ENCODE measurements at places on chromosomes 5 and 9. TPM values are rescaled to one million over a fixed set of nuclear protein-coding genes. Genes with fewer than 3 reads are reported as not detected.

GRCh38 chr5:67299231-67299735, 102.7 kb upstream of the CD180 start:
- ATAC-seq, result no peak

GRCh38 chr5:142737179-142737578, 33.0 kb upstream of the ARHGAP26 start:
- ATAC-seq, result no peak

NEUROG1 gene
- total RNA-seq, result 3.2 TPM

CD14 gene
- 5.2 TPM for total RNA-seq

DNA sequence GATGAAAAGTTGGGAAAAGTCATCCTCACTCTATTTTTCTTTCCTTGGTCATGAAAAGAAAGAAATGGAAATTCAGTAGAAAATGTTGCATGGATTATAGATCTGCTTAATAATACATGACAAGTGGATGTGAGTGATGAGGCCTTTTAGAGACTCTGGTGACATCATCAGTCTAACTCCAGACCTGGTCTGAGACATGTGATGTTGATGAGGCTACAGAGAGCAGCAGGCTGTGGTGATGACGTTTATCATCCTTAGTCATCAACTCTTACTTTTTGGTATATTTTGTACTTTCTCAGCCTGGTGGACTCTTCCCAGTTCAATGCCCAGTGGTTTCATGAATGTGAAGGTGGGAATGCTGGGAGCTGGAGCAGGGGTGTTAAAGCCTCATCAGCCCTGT, 116.4 kb downstream of the TTLL11 start:
- peak; percentile 99 for ATAC-seq

DNA sequence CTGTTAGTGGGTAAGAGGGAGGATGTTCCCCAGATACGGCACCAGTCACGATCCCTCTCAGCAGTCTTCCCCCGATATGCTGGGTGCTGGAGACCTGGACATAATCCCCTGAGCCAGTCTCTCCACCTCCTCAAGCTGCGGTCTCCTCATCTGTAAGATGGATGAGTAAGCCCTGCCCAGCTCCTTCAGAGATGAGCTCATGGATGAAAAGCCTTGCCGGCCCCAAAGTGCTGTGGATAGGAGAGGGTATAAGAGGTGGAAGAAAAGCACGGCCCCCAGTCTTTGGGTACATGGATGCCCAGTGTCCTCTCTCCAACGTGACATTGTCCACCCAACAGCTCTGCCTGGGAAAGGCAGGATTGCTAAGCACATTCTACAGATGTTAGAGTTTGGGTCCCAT, 4.5 kb downstream of the CAMK2A start:
- no peak for ATAC-seq

HK3 gene
- not detected for total RNA-seq

DNA sequence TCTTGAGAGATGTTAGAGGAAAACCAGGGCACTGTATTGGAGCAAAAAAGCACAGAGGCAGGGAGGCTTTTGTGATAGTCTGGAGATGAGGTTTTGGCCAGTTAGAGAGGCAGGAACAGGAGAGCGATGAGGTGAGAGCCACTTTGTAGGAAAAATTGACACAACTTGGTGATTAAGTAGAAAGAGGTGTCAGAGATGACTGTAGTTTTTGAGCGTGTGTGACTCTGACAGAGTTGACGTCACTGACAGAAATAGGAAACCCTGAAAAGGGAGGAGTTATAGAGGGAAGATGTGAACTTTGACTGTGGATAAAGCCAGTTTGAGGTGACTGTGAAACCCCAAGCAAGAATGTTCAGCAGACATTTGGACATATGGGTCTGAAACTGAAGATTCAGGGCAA, 15.7 kb downstream of the NFX1 start:
- no peak for ATAC-seq

LCP2 gene
- total RNA-seq, result not detected

GRCh38 chr5:135890296-135890695, 5.3 kb downstream of the IL9 start:
- no peak for ATAC-seq

Data from motor neuron (in vitro differentiated cells).